Muscle of leg (tissue), 16 donors: ENCODE measurements at places on chromosomes 6 and 20. TPM values are rescaled to one million over a fixed set of nuclear protein-coding genes. Genes with fewer than 3 reads are reported as not detected.

PLEKHG1 gene
- total RNA-seq: 13.4 TPM

TGM3 gene
- total RNA-seq: 0.49 TPM

SMIM29 gene
- 12.0 TPM for total RNA-seq

CHMP4B gene
- total RNA-seq: 20.7 TPM

APCDD1L gene
- 2.1 TPM for total RNA-seq

FAM184A gene
- 7.0 TPM for total RNA-seq

TSPO2 gene
- 0.22 TPM for total RNA-seq

FOXO3 gene
- total RNA-seq: 21.8 TPM

FOXC1 gene
- 1.2 TPM for total RNA-seq

PTCRA gene
- not detected for total RNA-seq

ZFP57 gene
- not detected for total RNA-seq

ADGRG6 gene
- 12.1 TPM for total RNA-seq

SNAI1 gene
- 3.8 TPM for total RNA-seq

HLA-DQB1 gene
- total RNA-seq: 3.8 TPM

TRIM40 gene
- not detected for total RNA-seq

ENPP5 gene
- 4.7 TPM for total RNA-seq

ULBP1 gene
- 0.13 TPM for total RNA-seq

PTPRA gene
- total RNA-seq: 41.7 TPM

PRDM13 gene
- 0.04 TPM for total RNA-seq

EPHA7 gene
- 9.8 TPM for total RNA-seq

MUC22 gene
- total RNA-seq: not detected

GPLD1 gene
- total RNA-seq: 2.7 TPM

SMLR1 gene
- total RNA-seq: not detected

KCNQ5 gene
- 0.44 TPM for total RNA-seq

SFTA2 gene
- not detected for total RNA-seq

NELFE gene
- total RNA-seq: 48.9 TPM

ZNF76 gene
- total RNA-seq: 13.7 TPM

ACTR5 gene
- total RNA-seq: 6.3 TPM
